ENCODE measurements at places on chromosomes 6 and 20.

GRCh38 chr6:53827531-53827930 is 32.7 kb downstream of the LRRC1 start:
- DNase-seq, result no peak

GRCh38 chr20:54362283-54362682 is 113.1 kb upstream of the DOK5 start:
- no peak for DNase-seq

DNA sequence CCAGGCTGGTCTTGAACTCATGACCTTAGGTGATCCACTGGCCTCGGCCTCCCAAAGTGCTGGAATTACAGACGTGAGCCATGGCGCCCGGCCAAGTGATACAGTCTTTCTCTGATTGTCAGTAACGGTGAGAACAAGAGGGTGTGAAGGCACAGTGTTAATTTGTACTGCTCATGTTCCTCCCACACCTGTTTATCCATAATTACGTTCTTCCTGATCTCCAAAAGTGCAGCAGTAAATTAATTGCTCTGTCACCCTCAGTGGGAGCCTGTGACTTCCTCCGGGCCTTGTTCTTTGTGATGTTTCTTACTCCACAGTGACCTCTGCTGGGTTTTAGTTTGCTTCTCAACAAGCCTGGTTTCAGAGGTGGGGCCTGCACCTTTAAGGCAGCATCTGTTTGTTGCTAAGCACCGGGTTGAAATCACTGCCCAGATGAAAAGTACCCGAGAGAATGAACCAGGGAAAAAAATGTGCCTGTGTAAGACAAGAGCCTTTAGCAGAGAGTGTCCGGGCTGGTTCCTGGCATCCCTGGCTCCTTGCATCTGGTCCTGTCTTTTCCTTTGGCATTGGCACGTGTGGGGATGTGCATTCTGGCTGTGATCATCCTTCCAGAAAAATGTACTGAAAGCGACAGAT is 89.1 kb upstream of the CLDN20 start:
- DNase-seq, result no peak

DNA sequence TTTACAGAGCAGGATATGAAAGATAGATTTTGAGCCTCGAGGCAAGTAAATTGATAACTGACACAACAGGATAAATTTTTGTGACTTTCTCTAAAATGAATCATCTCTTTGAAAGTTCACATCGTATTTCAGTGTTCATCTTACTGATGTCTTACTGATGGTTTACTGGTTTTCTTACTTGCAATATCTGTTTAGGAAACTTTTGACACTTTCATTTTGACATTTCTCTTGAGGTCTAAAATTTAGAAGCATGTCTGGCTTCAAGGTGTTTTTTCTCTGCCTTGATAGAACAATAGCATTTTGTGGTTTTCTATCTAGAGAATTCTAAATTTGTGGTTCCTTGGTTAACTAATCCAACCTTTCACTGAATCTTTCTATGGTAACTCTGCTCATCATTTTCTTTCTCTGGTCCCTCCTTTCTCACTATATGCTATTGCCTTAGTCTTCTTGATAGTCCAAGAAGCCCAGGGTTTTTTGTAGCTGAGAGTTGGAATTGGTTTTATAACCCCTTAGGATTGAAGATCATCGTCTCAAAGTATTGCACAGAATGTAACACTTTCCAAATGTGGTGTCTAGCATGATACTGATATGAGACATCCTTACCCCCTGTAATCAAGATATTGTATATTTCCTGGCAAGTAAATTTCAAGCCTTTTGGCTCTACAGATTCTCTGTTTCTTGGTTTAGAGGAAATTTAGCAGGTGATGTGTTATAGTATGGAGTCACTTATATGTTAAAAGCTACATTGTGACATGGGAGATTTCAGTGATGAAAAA is 98.7 kb downstream of the RNF144B start:
- no peak for DNase-seq

GRCh38 chr6:72739368-72739779 is 117.5 kb downstream of the KCNQ5 start:
- DNase-seq, result no peak

DNA sequence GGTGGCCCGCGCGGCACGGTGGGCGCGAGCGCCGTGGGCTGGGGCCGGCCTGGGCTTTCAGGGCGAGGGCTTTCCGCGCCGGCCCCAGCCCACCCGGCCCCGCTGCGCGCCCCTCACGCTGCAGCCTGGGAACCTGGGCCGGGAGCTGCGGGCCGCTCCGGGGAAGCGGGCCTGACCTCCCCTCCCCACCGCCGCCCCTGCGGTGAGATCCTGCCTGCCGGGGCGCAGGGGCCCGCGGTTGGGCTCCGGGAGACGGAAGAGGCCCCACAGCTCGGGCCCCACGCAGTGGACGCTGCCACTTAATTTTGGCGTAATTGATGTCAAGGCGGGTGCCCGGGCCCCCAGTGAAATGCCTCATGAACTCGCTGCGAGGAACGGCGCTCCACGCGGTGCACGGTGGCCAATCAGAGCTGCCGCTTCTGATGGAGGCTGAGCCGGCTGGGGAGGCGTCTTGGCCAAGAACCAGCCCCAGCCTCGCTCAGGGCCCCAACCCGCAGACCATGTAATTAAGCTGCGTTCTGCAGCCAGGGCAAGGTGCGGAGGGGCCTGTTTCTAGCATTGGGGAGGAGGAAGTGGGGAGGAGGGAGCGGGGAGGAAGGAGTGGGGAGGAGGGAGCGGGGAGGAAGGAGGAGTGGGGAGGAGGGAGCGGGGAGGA is 96.1 kb upstream of the BHLHE23 start:
- peak; percentile 22 for DNase-seq

GRCh38 chr6:134875367-134875766 is 74.5 kb downstream of the ALDH8A1 start:
- no peak for DNase-seq

GRCh38 chr6:113439866-113440265 is 417.3 kb upstream of the MARCKS start:
- no peak for DNase-seq

DNA sequence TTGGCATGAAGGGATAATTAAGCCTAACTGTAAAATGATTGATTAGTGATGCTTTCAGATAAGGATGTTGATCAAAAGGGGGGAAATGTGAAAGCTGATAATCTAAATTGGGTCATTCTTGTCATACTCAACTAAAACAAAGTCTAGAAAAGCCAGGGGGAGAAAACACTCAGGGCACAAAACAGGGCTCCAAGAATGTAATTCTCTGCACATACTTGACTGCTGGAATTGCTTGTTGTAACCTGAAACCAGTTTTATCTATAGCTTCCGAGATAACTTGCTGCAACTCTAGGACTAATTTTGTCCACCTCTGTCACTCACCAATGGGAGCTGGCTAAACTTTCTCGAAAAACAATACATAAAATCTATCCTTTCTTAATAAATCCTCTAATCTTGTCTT is 310.3 kb downstream of the CLVS2 start:
- DNase-seq, result no peak

- DNase-seq, result no peak
These were observed 24.0 kb downstream of the CD40 start for GRCh38 chr20:46142124-46142523.

DNA sequence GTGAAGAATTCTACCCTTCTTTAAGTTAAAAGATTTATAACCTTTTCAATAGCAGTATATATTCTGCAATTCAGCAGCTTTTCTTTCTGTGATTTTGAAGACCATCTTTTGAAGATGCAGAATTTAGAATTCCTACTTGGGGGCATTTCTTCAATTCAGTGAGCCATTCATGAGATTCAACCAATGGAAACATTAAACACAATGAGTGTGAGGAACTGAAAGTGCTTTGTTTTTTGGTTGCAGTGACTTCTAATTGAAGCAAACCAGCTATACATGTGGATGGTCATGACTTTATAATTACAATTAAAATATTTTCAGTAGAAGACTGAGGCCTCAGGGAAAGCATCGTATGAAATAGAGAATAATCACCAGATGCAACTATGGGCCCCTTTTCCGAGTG is 108.3 kb downstream of the CARMIL1 start:
- DNase-seq, result no peak

DNA sequence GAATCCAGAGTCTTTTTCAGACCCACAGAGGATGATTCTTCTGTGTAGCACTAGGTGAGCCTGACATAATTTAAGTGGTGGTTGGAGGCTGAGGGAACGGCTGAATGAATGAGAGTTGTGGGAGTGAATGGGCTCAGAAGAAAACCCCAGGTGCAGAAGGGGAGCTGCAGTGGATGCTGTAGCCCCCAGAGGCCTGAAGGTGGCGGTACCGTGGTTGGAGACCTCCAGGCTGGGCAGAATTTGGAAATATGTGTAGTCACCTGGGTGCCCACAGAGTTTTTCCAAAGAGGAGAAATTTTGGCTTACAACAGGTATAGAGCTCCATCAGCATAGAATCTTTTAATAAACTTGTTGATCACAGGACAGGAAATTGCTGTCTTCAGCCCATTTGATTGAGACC is 6.5 kb upstream of the RAET1G start:
- no peak for DNase-seq

DNA sequence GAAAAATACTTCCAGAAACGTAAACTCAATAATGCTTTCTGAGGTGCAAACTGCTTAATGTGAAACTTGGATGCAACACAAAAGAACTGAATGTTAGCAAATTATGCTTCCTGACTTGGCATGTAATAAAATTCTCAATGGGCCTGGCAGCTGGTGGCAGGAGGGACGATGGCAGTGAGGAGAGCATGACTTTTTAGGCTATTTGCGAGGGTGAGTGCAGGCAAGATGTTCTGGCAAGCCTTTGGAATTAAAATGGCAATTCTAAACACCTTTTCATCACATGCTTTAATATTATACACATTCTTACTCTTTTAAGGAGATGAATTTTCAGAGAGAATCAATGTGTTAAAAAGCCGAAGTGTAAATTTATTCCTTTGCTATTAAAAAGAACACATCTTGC is 224.8 kb upstream of the CDH4 start:
- DNase-seq, result no peak

- no peak for DNase-seq
These were observed 139.1 kb downstream of the LAMA2 start for GRCh38 chr6:129022011-129022553.

DNA sequence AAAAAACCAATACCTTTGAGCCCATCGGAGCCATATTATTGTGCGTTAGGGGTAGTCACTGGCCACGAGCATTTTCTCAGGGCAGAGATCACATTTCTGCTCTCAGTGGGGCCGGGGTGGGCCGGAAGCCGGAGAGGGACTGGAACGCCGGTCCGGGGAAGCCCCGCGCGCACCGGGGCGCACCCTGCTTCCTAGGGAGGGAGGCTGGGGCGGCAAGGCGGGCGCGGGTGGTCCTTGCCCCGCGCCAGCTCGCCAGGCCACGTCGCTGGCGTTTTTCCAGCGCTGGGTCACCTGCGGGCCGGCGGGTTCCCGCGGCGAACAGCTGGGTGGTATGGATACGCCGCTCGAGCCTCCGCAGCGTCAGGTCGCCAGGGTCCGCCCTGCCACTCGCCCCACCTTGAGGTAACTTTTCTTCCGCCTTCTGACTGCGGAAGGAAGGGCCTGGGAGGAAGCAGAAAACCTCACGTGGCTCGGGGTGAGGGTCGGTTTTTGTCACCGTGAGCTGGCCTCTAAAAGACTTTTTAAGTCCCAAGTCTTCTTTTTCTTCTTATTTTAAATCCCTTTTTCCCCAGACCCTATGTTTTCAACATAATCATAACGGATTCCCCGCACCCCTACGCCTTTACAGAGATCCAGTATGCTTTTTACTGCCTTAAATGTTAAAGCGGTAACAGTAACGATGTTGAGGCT is 2.7 kb upstream of the EEF1A1 start:
- DNase-seq, result peak; percentile 63

DNA sequence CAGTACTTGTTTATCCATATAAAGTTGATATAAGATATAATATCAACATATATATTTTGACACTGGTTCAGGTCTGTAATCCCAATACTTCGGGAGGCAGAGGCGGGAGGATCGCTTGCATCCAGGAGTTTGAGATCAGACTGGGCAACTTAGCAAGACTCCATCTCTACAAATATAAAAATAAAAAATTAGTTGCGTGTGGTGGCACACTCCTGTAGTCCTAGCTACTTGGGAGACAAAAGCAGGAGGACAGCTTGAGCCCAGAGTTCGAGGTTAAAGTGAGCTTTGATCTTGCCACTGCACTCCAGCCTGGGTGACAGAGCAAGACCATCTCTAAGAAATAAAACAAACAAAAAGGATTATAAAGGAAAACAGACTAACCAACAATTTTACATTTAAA is 8.9 kb upstream of the KATNA1 start:
- DNase-seq, result no peak

Data from stimulated activated CD4-positive, alpha-beta T cell treated with anti-CD3 and anti-CD28 coated beads, Interleukin-1b, Interleukin-23, amount 100 ng/mL, for 1 hour (primary cell).